ENCODE measurements at places on chromosomes 16 and 17. TPM values are rescaled to one million over a fixed set of nuclear protein-coding genes. Genes with fewer than 3 reads are reported as not detected.

DEXI gene
- 112 TPM for total RNA-seq

BORCS6 gene
- 8.5 TPM for total RNA-seq

CACNB1 gene
- 4.6 TPM for total RNA-seq

CD68 gene
- total RNA-seq, result 32.0 TPM

NOTUM gene
- 0.56 TPM for total RNA-seq

CTF1 gene
- 6.5 TPM for total RNA-seq

CCL16 gene
- not detected for total RNA-seq

NPIPA3 gene
- total RNA-seq, result 0.65 TPM

BAIAP3 gene
- 3.7 TPM for total RNA-seq

FZD2 gene
- total RNA-seq, result 2.6 TPM

DPEP2NB gene
- not detected for total RNA-seq

SKAP1 gene
- total RNA-seq, result 0.70 TPM

Data from Right ventricle myocardium superior (tissue), 1 donor.